Metanephros (tissue), 2 donors: ENCODE measurements at places on chromosomes 16 and 17. TPM values are rescaled to one million over a fixed set of nuclear protein-coding genes. Genes with fewer than 3 reads are reported as not detected.

BTBD17 gene
- 0.12 TPM for total RNA-seq

TEKT5 gene
- 0.64 TPM for total RNA-seq

TP53TG3 gene
- total RNA-seq: not detected

GAS2L2 gene
- total RNA-seq: 0.06 TPM

SLC16A6 gene
- 1.7 TPM for total RNA-seq

CHST4 gene
- not detected for total RNA-seq
